ENCODE measurements at places on chromosomes 6 and 20.
A peak's percentile ranks its signal among the peaks of the same experiment; 100 is the strongest.

- DNase-seq, result peak; percentile 20
Measured at GRCh38 chr6:84779380-84779779, 15.0 kb upstream of the TBX18 start.

DNA sequence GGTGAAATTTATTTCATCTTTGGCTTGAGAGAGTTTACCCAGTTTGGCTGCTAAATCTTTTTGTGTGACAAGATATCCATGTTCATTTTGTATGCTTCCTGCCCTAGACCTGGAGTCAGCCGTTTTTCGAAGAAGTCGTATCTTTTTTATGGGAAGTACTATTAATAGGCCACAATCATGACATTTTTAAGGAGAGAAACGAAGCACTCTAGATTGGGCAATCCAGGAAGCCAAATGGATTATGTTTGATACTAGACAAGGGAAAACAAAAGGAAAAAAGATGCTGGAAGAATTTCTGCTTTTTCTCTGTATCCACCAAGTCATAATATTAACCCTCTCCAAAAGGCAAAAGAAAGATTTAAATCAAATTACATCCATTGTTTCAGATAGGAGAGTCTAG is 214.6 kb downstream of the HDGFL1 start:
- no peak for DNase-seq

DNA sequence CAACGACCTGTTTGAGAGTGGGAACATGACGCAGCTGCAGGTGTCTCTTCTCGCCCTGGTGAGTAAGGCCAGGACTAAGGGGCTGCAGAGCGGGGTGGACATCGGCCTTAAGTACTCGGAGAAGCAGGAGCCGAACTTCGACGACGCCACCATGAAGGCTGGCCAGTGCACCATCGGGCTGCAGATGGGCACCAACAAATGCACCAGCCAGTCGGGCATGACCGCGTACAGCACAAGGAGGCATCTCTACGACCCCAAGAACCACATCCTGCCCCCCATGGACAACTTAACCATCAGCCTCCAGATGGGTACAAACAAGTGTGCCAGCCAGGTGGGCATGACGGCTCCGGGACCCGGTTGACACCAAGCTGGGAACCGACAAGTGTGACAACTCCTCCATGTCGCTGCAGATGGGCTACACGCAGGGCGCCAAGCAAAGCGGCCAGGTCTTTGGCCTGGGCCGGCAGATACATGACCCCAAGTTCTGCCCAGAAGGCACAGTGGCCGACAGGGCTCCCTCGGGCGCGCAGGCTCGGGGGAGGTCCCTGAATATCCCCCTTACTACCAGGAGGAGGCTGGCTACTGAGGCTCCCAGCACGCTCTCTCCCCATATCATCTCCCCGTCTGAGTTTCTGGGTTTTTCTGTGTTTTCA is 15.9 kb upstream of the AMD1 start:
- no peak for DNase-seq

DNA sequence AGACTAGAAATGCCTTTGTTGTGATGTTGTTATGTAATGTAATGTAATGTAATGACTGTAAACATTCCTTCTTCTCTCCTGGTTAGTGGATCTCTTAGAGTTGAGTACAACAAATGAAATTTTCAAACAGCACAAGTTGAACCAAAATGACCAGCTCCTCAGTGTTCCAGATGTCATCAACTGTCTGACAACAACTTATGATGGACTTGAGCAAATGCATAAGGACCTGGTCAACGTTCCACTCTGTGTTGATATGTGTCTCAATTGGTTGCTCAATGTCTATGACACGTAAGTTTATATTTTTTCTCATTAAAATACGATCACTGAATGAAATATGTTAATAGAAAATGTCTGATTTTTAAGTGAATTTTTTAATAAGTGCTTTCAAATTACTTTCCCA is 496.7 kb downstream of the UTRN start:
- DNase-seq, result no peak

DNA sequence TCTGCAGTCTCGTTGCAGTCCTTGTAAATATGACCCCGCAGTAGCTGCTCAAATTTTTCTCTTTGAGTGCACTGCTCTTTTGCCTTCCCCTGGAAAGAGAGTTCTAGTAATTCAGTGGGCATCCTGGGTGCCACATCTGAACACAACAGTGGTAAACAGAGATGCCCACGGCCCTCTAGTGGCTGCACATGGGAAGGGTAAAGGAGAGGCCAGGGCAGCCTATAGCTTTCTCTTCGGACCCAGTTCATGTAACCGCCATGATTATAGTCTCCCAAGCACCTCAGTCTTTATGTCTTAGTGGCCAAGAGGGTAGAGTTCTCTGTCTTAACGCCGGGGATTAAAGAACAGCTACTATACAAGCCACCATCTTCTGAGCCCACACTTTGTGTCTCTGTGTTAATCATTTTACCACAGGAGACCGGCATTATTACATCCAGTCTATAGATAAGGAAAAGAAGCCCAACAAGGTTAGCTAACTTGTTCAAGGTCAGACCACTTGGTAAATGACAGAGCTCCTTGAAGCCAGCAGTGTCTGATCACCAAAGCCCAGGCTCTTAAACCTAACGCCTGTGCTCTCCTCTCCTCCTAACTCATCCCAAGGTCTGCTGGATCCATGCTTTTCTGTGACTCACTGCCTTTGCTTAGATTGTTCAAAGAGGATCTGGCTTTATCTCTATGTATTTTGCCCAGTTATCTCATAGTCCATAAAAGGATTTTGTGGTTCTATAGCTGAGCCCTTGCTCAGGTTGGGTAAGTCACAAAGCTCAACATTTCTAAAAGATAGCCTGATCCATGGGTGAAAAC is 81.8 kb downstream of the ISM1 start:
- DNase-seq, result peak; percentile 55

GRCh38 chr6:169944061-169944337 is 192.6 kb downstream of the ERMARD start:
- no peak for DNase-seq

GRCh38 chr6:30684386-30685156 is 1.9 kb downstream of the PPP1R18 start:
- DNase-seq, result no peak

DNA sequence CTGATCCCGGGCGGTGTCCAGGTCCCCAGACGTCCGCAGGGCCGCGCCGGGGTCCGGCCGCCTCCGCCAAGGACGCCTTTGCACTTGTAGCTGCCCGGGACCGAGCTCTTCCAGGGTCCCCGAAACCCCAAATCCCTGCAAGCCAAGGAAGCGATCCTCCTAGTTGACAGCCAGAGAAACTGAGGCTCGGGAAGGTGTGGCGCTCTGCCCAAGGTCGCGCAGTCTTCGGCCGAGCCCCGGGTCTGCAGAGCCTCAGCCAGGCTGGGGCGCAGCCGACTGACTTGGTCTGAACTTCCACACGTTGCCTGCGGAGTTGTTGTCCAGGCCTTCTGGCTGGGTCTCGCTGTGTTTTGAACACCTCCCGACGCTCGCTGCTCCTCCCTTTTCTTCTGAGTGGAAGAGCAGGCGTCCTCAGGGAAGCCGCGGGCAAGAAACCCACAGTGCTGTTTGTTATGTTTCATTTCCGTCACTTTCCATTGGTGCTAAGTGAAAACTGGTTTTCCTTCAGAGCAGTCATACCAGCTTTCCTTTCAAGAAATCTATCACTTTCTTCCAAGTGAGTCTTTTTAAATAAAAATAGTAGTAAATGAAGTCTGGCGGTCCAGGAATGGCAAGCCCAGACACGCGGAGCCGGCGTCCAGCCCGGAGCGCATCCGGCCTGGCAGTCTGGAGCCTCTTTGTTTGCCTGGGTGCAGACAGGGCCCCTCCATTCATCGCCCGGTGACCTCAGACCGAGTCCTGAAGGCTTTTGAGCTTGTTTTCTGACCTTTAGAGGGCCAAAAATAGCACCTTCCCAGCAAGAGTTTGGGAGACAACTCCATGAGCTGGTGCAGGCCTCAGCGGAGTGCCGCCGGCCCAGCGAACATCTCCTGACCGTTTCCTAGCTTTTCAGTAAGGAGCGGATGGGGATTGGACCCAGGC is 698 bp downstream of the FAM210B start:
- DNase-seq, result peak; percentile 75

GRCh38 chr6:36927691-36928546 is 26.6 kb upstream of the PI16 start:
- no peak for DNase-seq

GRCh38 chr6:42424906-42425474 is 26.7 kb downstream of the TRERF1 start:
- no peak for DNase-seq

- DNase-seq, result no peak
Measured at GRCh38 chr6:13248584-13248985, 79.8 kb downstream of the TBC1D7 start.

DNA sequence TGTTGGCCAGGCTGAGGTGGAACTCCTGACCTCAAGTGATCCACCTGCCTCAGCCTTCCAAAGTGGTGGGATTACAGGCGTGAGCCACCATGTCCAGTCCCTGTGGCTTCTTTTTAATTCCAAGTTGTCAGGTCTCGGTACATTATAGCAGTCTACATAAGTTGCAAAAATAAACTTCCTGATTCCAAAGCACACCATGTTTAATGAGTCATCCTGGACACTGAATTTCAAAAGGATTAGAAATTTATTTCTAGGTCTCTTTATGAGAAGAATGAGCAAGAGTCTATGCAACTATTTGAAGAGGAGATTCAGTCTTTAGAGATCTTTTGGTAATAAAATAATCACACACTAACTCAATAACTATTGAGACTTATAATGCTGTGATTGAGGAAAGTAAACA is 63.9 kb upstream of the MCHR2 start:
- no peak for DNase-seq

DNA sequence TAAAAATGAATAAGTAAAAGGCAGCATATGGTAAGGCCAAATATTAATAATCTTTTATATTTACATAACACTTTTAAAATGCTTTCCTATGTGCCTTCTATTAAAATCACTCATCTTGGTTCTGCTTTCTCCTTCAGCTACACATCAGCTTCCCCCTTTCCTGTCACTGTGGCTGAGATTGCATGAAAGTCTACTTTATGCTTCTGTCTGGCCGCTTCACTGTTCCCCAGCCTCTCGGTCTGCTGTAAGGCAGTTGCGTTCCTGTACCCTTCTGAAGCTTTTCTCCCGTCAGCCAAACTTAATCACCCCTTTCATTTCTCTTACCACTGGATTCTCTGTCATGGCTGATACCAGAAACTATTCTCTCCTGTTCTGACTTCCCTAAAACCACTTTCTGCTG is 34.6 kb downstream of the SOX4 start:
- DNase-seq, result no peak

DNA sequence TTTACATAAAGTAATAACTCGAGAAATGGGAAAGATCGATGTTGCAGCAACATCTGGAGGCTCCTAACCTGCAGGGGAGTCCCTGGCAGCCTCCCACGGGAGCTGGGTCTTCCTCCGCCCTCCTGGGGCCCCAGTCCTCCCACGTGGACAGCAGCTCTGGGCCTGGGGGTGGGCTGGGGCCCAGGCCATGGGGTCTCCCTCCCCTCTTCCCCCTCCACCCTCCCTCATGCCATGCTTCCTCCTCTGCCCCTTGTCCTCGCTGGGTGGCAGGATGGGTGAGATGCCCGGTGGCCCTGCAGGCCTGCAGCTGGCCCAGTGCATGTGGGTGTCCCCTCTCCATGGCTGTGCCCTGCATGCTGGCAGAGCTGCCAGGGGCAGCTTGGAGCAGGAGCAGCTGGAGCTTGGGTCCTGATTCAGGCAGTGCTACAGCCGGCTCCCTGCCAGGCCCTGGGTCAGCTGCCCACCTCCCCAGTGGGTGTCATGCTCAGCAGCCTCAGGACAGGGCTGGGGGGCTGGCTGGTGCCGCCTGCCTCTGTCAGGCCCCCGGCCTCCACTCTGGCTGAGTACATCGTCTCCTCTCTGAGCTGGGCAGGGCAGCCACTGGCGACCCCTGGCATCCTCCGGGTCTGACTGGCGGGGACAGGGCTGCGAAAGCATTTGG is 48.9 kb upstream of the BHLHE23 start:
- DNase-seq, result no peak

- DNase-seq, result no peak
Measured at GRCh38 chr6:104642871-104643270, 216.8 kb downstream of the HACE1 start.

GRCh38 chr6:90915224-90915915 is 328.5 kb upstream of the MAP3K7 start:
- no peak for DNase-seq

DNA sequence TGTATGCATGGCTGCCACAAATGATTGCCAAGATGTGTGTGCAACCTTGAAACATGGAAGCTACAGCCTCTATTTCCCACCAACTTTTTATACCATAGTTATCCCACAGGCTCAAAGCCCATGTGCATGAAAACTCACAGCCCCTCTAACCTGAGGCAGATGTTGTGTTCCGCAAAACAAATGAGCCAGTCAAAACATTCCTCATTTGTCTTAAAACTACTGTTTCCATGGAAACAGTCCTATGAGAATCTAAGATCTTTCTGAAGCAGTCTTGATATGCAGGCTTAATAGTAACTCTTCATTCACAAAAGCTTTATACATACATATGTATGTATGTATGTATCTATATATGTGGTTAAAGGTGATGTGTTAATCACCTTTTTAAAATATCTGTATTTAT is 31.2 kb upstream of the MANEA start:
- no peak for DNase-seq
